ENCODE measurements at places on chromosomes 5 and 9. TPM values are rescaled to one million over a fixed set of nuclear protein-coding genes. Genes with fewer than 3 reads are reported as not detected.

DNA sequence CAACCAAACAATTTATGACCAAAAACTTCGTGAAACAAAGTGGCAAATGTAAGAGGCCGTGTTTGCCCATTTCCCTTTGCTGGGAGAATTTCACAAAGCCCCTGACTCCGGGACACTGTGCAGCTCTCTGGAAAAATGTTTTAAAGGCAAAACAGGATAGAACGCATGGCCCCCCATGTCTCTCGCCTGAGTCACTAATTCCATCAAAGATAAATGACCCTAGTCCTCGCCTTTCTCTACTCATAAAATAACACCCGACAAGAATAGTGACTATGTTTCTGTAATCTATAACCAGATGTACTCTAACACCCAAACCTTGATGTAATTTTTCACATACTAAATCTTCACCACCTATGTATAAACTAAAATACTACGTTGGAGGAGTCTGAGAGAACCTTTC is 55.7 kb upstream of the SAP30L start:
- DNase-seq, result no peak

DNA sequence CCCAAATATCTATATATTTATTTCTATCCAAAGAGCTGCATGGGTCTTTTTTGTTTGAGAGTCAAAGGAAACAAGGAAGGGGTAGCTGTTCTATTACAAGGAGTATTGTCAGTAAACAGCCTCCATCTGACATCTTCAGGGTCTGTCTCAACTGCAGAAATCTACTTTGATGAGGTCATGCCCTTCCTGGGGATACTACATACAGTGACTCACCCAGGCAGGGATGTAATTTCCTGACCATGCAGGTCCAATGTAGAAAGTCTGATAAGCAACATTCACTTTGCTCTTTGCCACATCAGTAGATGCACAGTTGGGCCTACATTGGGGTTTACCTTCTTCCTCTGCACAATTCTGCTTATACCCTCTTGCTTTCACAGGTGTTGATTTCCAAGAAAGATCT is 165.5 kb downstream of the TLR4 start:
- DNase-seq, result no peak

The AHRR gene
- polyA plus RNA-seq, result 5.9 TPM

DNA sequence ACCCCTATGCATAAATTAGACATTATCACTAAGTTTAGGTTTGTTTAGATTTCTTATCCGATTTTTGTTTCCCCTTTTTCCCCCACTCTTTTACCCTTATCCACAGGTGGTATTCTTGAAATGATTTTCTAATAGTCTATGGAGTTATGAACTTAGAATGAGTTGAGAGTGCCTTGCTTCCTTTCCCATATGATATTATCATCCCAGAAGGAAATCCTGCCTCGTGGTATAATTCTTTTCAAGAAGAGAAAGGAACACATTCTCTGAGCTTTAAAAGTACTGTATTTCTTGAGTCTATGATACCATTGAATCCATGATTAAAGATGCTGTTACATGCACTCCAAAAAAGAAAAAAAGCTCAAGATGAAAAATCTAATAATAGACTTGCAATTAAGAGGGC is 76.9 kb upstream of the ADAMTSL1 start:
- no peak for DNase-seq

DNA sequence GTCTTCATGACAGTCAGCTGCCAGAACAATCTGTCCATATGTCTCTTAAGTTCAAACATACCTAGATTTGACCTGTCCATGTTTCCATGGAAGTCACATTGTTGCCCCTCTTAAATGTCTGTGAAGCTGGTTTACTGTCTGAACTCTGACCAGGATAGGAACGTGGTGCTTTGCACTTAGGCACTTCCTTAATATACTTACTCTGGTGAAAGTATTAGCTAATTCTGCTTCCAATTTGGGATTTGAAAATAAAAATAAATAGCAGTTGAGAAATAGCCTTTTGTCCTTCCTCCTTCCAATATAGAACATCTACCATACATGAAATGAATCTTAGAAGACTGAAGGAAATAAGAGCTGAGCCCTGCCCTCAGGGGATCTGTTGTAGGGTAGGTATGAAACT is 524.5 kb upstream of the CLINT1 start:
- no peak for DNase-seq

DNA sequence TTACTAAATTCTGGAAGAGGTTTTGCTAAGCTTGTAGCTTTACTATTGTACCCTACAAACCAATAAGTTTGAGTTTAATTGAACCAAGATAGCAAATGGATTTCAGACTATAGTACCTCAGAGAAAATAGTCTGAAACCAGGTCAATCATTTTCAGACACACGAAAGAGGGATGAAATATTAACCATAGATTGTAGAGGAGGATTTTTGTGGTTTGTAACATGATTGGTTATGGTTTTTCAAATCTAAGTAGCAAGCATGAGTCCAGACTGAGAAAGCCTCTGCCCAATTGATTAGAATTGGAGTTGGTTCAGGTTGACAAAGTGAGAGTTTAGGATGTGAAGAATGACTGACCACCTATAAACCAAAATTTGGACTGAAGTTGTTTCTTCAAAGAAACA is 562.7 kb upstream of the DMAC1 start:
- DNase-seq, result no peak

The TBC1D13 gene
- 39.5 TPM for polyA plus RNA-seq

The CARTPT gene
- polyA plus RNA-seq, result not detected

The SLC34A1 gene
- 200 TPM for polyA plus RNA-seq

DNA sequence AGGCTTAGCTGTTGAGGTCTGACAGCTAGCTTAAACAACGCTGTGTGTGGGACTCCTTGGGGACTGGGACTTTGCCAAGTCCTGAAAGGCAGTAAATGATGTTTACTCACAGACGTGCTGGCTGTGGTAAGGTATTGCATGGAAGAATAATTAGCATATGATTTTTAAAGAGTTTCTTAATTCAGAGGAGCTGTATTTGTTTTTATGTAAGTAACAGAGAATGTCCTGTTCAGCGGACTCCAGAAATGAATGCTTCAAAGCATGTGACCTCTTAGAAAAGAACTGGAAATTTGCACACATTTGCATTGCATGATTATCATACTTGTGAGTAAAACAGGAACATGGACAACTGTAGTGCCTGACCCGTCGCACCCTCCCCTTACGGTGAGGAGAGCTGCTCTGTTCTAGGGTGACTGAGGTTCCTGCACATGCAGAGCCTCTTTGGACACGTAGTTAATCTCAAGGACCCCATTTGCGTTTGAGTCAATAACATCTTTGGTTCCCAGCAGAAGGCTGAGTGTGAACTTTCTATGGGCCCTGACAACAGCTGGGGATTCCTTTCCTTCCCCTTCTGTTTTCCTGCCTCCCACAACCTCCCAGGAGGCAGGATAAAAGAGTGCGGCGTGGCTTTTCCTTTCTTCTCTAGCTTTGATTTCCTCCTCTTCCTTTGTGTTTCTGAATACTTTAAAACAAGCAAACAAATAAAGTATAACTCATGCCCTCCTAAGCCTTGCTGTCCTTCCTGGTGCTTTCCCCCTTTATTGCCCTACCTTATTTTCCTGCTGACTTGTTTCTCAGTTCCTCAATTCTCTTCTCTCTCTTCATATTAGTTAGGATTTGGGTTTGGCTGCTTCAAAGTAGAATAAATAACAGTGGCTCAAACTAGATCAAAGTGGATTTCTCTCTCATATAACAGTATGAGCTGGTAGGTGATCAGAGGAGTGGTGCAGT is 157.2 kb upstream of the CD180 start:
- DNase-seq, result no peak

The SPATA31A3 gene
- polyA plus RNA-seq, result not detected

The DOK3 gene
- 5.3 TPM for polyA plus RNA-seq

- no peak for DNase-seq
Measured at GRCh38 chr5:89047571-89047970, 164.6 kb upstream of the MEF2C start.

GRCh38 chr5:170070556-170071412 is 34.9 kb upstream of the FOXI1 start:
- DNase-seq, result peak; percentile 59

The CORO2A gene
- 2.2 TPM for polyA plus RNA-seq

- no peak for DNase-seq
Measured at GRCh38 chr5:136427426-136427825, 62.1 kb upstream of the TRPC7 start.

The PKD2L2 gene
- polyA plus RNA-seq, result 0.48 TPM

DNA sequence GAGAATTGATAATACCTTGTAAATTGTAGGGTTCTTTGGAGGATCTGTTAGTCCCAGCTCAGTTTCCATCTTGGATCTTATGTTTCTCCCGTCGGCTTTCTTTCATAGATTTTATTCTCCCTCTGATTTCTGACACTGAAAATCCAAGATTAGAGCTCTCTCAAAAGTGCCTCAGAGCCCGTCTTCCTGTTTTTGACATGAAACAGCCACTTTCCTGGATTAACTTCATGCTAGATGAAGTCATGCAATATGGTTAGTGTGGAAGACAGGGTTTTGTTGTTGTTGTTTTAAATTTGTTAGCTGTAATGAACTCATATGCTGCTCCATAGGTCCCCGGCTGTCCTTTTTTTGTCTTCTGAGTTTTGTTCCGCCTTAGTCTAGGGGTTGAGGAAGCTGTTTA is 51.6 kb upstream of the ZFR start:
- no peak for DNase-seq

DNA sequence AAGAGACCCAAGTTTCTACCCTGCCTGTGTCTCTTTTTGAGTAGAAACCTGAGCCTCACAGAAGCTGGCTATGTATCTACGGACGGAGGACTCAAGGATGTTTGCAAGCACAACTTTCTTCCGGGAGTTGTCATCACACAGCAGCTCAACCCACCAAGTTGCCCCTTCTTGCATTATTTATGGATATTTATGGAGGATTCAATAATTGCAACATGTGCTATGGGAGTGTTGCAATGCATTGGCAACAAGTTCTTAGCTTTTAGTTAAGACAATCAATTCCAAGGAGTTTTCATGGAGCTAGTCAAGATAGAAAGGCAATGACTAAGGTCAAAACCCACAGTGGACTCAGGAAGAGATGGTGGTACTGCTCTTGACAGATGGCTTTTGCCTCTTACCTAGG is 336.9 kb downstream of the ENC1 start:
- DNase-seq, result no peak

The S100Z gene
- 0.32 TPM for polyA plus RNA-seq

- DNase-seq, result no peak
Measured at GRCh38 chr5:113776168-113776567, 262.7 kb downstream of the YTHDC2 start.

GRCh38 chr9:35705836-35706430 is 16.2 kb upstream of the TPM2 start:
- DNase-seq, result no peak

The TSSK1B gene
- polyA plus RNA-seq, result 0.12 TPM

The LCN10 gene
- 1.8 TPM for polyA plus RNA-seq

The CAMK2A gene
- polyA plus RNA-seq, result 4.6 TPM

DNA sequence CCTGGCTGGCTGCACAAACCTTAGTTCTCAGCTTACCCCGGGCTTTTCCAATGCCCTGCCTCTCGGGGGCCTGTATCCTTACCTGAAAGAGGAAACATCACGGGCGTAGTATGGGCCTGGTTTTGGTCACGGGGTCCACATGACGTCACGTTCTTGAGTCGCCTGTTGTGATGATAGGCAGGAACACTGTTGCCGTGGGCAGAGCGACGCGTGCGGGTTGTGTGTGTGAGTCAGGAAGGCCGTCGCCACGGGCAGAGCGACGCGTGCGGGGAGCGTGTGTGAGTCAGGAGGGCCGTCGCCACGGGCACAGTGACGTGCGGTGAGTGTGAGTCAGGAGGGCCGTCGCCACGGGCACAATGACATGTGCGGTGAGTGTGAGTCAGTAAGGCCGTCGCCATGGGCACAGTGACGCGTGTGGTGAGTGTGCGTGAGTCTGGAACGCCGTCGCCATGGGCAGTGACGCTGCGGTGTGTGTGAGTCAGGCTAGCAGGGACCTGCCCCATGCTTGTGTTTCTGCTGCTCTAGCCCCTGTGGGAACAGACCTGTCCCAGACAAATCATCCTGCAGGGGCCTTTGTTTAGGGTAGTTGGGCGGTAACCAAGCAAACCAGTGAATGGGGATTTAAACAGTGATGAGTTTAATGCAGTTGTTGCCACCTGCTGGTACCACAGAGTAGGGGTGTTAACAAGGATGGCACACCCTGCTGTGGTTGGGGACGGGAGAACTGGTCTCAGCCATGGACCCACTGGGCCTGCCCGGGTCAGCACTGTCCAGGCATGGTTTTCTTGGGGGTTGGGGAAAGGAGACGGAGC is 19.8 kb downstream of the TRIP13 start:
- DNase-seq, result no peak

DNA sequence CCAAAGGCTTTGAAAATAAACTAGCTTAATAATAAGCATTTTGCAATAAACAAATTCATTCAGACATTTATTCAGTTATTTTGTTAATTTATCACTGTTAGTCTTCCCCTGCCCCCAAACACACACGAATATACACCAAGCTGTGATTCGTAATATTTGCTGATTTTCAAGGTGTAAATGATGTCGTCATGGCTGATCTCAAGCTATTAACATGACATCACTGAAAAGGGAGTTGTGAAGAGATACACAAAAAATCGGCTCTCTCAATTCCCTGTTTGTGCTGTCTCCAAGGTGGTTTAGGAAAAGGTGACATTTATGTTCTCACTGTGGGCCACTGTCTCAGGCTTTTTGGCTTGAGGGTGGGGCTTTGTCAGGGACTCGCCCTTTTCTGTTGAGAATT is 413.3 kb downstream of the CDH9 start:
- DNase-seq, result no peak

- no peak for DNase-seq
Measured at GRCh38 chr9:134655586-134656333, 14.2 kb downstream of the COL5A1 start.

DNA sequence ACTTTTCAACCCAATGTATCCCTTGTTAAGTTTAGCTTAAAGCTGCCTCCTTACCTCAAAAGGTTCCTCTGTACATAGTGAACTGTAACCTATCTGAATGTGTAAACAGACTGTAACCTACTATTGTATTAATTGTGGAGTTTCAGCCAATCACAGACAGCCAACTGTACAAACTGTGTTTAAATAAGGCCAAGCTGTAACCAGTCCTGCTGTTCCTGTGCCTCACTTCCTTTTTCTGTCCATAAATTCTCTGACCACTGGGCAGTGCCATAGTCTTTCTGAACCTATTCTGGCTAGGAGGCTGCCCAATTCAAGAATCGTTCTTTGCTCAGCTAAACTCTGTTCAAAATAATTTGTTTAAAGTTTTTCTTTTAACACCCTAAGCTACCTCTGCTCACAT is 74.7 kb upstream of the DAPK1 start:
- no peak for DNase-seq

The IL9 gene
- polyA plus RNA-seq, result not detected

DNA sequence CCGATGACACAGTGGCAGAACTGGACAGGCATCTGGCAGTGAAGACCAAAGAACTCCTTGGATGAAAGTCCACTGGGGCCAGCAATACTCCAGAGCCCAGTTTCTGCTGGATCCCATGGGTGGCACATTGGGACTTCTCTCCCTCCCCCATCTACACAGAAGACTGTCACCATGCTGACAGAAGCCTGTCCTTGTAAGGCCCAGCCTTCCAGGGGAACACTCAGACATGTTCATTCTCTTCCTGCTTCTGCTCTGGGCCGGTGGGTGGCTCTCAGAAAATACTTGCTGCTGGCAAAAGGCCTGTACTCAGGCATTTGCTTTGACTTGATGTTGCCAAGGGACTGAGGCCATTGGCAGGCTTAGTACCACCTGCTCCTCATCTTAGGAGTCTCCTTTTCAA is 48.3 kb upstream of the PTGS1 start:
- no peak for DNase-seq

The PCDHA2 gene
- polyA plus RNA-seq, result 0.20 TPM

All from left kidney (tissue), 8 donors.